NCI-H1105 treated with DMSO at 0.1 percent for 48 hours (cell line): ENCODE measurements at places on chromosomes 16 and 17.

- DNase-seq = no peak
Measured at GRCh38 chr16:23163921-23164320, 14.7 kb upstream of the USP31 start.

DNA sequence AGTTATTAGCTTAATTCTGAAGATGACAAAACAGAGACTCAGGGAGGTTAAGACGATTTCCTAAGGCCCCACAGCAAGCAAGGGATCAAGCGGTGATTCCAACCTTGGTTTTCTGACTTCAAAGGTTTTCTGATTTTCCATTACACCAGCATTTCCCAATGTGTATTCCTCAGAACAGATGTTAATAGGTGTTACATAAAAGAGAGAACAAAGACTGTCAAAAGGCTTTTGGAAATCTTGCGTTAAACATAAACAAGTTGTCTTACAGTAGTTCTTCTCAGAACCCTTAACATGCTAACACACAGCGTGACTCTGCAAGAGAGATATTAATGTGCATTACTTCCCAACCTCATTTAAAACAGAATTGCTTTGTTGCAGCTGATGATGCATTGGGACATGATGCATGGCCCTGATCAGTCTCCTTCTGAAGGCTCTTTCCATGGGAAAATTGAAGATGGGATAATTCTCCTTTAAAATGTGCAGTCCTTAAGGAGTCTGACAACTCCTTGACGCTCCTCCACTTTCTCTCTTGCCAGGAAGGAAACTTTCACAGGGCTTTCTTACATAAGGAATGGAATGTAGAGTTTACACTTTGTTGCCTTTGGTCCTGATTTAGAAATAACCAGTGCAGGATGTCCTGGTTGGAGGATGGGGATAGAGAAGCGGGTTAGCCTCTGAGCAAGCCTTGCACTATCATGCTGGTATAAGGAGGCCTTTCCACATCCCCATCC lies 21.5 kb upstream of the MMD start:
- DNase-seq = no peak

- DNase-seq = no peak
Measured at GRCh38 chr17:4715063-4715744, 4.8 kb downstream of the ARRB2 start.

DNA sequence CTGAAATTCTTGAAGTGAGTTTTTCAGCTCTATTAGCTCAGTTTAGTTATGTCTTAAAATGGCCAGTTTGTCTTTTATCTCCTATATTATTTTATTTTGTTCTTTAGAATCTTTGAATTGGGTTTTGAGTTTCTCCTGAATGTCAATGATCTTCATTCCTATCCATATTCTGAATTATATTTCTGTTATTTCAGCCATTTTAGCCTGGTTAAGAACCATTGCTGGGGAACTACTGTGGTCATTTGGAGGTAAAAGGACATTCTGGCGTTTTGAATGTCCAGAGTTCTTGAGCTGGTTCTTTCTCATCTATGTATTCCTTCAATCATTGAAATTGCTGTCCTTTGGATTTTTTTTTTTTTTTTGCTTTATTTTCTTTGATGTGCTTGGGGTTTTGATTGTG lies 203.9 kb upstream of the HS3ST4 start:
- DNase-seq = no peak

DNA sequence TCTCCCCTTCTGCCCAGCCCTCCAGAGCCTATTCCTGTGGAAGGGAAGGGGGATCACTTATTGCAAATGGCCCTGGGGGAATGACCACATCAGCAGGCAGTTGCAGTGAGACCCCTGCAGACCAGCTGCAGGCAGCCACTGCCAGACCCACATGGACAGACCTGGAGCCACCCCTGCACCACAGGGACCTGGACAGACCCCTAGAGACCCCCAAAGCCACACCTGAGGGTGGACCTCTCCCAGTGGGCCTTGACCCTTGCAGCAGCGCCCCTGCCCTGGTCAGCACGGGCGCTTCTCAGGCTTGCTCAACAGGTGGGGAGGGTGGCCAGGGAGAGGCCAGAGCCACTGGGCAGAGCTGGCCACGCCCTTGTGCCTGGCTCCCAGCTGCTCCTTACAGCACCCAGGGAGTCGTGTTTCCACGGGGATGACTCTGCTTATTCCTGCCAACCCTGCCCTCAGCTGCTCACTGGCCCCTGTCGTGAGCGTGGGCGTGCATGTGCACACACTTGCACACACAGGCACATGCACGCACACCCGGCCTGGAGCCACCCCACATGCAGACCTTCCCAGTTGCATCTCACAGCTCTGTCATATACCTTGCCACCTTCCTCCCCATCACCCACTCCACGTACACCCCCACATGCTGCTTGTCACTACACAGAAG lies 1.3 kb upstream of the SCN4A start:
- DNase-seq = no peak

DNA sequence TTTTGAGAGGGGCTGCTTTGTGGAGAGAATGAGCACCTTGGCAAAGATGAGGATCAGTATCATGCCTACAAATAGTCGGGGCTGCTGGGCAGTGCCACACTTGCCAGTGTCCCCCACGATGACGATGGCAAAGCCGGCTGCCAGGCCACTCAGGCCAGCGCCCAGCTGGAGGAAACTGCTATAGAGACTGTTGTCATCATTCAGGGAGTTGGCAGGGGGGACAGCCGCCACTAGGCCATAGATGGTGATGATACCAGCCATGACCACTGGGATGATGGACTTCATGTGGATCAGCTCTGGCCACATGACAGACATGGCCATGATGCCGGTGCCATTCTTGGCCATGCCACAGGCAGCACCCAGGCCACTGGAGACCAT lies 23.8 kb downstream of the MINK1 start:
- no peak for DNase-seq

- DNase-seq = no peak
Measured at GRCh38 chr17:81065500-81065899, 30.5 kb downstream of the BAIAP2 start.

DNA sequence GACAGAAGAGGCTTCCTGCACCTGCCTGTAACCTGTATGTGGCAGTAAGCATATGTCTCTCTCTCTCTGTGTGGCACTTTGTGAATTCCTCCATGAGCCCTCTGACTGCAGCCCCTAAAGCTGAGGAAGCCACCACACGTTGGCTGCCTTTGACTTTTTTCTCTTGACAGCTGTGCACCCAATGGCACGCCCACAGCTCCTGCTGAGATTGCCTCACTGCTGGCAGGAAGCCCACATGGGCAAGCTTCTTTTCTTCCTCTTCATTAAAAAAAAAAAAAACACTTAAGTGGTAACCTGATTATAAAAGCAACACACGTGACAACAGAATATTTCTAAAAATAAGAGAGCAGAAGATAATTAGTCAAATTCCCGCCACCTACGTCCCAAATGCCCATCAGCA lies 34.0 kb upstream of the PIRT start:
- DNase-seq = peak; percentile 34

DNA sequence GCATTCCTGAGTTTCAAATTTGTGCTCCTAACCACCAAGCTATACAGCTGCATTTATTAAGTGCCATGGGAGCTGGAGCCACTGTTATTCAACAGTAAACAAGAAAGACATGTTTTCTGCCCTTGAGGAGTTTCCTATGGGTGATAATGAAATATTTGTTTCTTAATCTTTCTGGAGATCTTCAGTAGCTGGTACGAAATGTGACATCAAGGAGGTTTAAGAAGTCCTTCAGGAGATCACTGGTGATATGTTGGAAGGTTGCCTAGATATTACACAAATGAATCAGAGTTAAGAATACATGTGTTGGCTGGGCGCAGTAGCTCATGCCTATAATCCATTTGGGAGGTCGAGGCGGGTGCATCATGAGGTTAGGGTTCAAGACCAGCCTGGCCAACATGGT lies 14.9 kb downstream of the RHOT1 start:
- no peak for DNase-seq

GRCh38 chr16:1378804-1379303 lies 27.1 kb downstream of the GNPTG start:
- DNase-seq = no peak

DNA sequence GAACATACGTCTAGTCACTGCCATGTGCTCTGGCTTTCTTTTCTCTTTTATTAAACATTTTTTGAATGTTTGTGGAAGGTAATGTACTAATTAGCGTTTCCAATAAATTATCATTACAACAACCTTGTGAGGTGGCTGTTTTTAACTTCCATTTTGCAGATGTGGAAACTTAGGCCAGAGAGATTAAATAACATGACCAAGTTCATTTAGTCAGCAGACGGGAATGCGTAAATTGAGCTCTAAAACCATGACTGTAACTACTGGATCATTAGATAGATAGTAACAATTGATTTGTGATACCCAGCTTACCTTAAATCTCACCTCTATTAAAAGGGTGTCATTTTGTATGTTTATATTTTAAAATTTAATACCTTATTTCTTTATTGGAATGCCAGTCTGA lies 49.4 kb downstream of the RABEP1 start:
- no peak for DNase-seq

- DNase-seq = peak; percentile 19
Measured at GRCh38 chr17:44502598-44503146, 534 bp downstream of the GPATCH8 start.

DNA sequence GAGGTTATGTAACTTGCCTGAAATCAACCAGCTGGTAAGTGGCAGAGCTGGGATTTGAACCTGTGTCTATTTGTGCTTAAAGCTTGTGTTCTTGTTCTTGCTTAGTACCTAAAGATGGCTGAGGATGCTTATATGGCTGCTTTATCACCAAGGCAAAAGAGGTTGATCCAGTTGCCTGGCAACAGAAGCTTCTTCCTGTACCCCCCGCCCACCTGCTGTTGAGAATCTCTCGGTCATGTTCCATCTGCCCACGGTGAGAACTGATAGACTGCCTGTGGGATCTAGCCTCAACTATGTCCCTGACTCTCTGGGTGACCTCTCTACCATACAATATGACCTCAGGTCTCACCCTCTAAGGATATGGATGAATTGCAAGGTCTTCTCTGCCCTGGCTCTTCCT lies 60.7 kb downstream of the ABCC6 start:
- no peak for DNase-seq

GRCh38 chr17:48389903-48390302 lies 40.1 kb downstream of the SKAP1 start:
- no peak for DNase-seq

- no peak for DNase-seq
Measured at GRCh38 chr17:9935408-9935807, 30.3 kb upstream of the RCVRN start.

DNA sequence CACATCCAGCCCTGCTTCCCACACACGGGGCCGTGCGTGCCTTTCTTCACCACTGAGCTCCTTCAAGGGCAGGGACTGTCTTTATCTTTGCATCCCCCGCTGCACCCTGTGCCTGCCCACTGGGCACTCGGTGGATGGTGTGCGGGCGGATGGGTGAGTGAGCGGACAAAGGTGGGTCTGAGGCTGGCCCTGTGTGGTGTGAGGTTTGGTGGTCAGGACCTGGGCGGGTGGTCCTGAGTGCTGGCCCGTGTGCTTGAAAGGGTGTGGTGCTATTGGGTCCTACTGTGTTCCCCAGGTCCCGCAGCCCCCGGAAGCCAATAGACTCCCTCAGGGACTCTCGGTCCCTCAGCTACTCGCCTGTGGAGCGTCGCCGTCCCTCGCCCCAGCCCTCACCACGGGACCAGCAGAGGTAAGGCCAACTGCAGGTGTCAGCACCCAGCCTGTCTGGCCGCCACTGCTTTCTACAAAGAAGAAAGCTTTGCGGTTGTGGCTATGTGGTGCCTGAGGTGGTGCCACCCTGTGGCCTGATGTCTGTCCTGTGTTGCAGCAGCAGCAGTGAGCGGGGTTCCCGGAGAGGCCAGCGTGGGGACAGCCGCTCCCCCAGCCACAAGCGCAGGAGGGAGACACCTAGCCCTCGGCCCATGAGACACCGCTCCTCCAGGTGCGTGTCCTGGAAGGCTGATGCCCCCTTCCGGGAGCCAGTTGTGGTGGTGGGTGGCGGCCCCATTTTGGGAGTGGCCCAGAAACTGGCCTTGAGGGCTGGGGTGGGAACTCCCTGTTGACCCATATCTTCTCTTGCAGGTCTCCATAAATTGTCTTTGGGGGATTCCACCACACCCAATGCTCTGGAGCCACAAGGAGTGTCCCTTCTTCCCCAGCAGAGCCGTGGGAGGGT lies 6.8 kb downstream of the ELOB start:
- DNase-seq = no peak

GRCh38 chr16:5490499-5490898 lies 392.9 kb upstream of the EEF2KMT start:
- DNase-seq = no peak

DNA sequence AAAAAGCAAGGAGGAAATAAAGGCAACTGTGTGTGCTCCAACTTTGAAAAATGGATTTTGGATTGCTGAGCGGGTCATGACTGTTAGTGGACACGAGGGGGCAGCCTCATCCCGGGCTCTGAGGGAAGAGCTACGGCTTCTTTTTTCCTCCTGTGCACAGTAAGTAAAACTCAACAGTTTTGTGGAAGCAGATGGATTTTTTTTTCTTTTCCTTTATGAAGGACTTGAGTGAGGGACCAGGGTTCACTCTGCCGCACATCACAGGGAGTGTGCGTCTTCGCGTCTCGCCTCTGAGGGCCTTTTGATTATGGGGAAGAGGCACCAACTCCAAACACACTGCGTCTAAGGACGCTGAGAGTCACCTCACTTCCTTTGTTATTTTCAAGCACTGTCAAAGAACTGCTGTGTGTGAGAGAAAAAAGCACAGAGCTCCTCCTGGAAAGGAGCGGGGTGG lies 80.3 kb upstream of the GOT2 start:
- DNase-seq = peak; percentile 27

DNA sequence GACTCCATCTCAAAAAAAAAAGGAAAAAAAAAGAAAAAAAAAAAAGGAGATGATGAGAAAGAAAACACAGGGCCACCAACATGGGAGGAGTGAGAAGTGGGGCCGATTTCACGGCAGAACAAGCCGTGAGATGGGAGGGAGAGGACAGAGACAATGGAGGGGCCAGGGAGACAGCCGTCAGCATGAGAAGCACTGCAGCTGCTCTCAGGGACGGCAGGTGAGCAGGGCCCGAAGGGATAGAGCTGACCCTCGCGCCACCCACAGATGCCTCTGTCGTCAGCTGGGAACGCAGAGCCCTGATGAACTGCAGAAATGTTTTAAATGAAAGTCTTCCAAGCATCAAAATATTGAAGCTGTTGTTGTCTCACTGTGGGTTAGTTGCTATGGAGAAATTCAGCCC lies 20.3 kb downstream of the PITPNM3 start:
- DNase-seq = no peak

GRCh38 chr17:62058611-62059010 lies 6.5 kb downstream of the MED13 start:
- DNase-seq = no peak

GRCh38 chr17:64273006-64273405 lies 9.9 kb upstream of the TEX2 start:
- no peak for DNase-seq

- DNase-seq = peak; percentile 87
Measured at GRCh38 chr17:81428948-81429774, 33.9 kb downstream of the BAHCC1 start.

DNA sequence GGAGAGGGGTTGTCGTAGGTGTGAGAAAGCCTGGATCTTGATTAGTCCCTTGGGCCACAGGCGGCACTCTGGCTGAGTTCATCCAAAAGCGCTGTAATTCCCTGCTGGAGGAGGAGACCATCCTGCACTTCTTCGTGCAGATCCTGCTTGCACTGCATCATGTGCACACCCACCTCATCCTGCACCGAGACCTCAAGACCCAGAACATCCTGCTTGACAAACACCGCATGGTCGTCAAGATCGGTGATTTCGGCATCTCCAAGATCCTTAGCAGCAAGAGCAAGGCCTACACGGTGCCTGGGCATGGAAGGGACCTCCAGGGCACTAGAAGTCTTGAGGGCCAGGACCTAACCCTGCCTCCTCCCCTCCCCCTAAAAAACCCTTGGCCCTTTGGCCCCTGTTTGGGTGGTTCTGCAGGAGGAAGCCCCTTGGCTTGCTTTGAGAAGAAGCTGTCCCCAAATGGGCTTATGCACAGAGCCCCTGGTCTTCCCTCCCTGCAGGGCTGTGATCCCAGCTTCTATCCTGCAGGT lies 6.2 kb downstream of the NEK8 start:
- DNase-seq = no peak
